ENCODE measurements at places on chromosomes 13 and 19.

GRCh38 chr19:28388988-28389387 lies 824.0 kb downstream of the UQCRFS1 start:
- no peak for DNase-seq

GRCh38 chr19:41753159-41753558 lies 2.2 kb upstream of the CEACAM6 start:
- peak; percentile 83 for DNase-seq

DNA sequence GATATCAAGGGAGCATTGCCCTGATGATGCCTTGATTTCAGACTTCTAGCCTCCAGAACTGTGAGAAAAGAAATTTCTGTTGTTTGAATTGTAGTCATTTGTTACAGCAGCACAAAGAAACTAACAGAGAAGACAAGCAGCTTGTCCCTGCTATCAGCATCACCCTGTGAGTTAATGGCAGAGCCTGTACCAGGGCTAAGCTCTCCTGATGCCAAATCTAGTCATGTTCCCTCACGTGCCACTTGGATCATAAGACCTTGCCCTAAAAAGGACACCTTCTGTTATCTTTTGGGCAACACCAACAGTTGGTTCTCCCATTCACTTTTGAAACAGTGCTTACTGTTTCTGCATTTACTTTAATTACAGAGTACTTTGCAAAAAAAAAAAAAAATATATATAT lies 14.8 kb downstream of the RCBTB2 start:
- no peak for DNase-seq

- DNase-seq: no peak
Measured at GRCh38 chr13:79194727-79195126, 211.3 kb downstream of the RBM26 start.

Measured in activated CD4-positive, alpha-beta T cell treated with anti-CD3 and anti-CD28 coated beads, Interleukin-2, amount 50 U/mL, for 48 hours (primary cell).